NCI-H1930 (cell line): ENCODE measurements at places on chromosomes 16 and 17.

DNA sequence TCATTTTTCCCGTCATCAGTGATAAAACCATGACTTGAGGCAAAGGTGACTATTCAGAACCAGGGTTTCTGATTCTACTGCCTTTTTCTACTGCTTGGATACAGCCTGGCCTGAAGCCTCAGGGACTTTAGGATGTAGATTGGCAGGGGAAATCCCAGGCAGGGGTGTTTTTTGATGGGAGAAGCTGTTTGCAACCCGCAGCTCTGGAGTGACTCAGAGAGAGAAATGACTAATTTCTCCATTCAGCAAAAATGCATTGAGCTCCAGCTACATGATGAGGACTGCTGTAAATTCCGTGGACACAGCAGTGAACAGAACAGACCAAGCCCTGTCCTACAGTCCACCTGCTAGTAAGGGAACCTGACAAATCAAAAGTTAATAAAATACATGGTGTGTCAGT lies 560.6 kb downstream of the CDH13 start:
- no peak for DNase-seq

DNA sequence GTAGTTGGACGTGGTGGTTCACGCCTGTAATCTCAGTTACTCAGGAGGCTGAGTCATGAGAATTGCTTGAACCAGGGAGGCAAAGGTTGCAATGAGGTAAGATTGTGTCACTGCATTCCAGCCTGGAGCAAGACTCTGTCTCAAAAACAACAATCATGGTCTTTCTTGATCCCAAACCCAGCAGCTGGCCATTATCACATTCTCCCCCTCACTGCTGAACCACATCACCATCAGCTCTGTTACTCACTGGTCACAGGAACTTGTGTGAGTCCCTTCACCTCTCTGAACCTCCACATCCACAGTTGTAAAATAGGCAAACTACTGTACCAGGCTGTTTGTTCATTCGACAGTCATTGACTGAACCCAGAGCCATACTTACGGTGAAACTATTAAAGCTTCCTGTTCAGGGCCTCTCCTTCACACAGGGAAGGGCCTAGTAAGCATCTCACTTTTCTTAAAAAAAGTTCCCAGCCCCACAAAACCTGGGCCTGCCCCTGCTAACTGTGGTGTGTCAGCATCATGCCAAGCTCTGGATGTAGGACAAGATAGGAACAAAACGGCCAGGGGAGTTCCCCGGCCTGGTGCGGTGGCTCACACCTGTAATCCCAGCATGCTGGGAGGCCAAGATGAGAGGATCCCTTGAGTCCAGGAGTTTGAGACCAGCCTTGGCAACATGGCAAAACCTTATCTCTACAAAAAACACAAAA lies 104.7 kb downstream of the COPRS start:
- DNase-seq: no peak

- no peak for DNase-seq
Measured at GRCh38 chr17:28338056-28338768, 2.7 kb downstream of the TNFAIP1 start.

DNA sequence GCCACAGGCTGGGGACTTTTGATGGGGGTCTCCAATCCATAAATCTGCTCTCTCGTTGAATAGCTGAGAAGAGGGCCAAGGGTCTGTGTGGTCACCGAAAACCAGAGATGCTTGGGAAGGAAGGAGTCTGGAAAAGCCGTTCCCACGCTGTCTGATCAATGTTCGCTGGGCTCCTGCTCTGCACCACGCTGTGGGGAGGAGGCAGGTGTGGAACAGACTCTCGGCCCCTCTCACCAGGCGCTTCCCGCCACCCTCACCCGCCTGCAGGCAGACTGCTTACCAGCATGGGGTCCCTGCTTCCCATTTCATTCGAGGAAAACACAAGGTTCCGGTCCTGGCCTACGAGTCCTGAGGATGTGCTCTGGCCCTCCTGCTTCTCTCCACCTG lies 702 bp upstream of the ALDH3A1 start:
- DNase-seq: no peak

DNA sequence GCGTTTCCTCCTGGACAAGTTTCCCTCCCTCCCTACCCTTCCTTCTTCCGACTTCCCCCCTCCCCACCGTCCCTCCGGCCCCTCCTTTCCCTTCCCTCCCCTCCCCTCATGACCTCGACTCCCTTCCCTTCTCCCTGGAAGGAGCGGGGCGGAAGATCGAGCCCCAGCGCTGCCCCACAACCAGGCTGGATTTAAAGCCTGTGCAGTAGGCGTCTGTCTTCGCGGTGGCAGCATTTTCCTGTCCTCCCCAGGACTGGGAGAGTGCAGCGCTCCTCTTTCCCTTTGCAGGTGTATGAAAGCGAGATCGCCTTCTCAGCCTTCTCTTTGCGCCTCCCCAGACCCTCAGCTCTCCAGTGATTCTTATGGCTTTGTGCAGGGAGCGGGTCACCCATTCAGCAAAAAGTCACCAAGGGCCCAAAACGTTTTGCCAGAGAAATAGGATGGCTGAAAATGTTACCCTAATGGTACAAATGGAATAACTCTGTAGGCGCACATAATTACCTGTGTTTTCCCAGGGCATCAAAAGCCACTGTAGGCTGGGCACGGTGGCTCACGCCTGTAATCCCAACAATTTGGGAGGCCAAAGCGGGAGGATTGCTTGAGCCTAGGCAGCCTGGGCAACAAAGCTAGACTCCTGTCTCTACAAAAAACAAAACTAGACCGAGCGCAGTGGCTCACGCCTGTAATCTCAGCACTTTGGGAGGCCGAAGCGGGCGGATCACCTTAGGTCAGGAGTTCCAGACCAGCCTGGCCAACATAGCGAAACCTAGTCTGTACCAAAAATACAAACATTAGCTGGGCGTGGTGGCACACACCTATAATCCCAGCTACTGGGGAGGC lies 40.8 kb downstream of the SLFN12L start:
- no peak for DNase-seq

GRCh38 chr17:74857191-74857590 lies 2.5 kb downstream of the GRIN2C start:
- no peak for DNase-seq

DNA sequence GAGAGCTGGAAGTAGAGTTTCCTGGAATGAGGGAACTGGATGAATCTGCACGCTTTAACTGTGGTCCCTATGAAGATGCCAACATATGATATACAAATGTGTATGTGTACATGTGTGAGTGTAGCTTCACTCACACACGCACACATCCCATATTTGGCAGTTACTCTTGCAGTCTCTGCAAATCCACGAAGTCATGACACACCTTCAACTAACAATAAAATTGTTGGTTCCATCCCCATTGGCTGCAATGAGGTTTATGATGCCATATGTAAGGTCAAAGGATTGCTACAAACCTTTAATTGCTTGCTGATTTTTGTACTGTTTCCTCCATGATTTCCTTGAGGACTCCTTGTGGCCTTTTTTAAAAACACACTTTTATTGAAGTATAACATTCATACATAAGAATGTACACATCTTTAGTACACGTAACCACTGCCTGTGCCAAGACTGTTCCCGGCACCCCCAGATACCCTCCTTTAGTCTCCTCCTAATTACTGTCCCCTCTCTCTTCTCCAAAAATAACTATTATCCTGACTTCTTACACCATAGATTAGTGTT lies 22.0 kb downstream of the MYO1D start:
- DNase-seq: no peak

DNA sequence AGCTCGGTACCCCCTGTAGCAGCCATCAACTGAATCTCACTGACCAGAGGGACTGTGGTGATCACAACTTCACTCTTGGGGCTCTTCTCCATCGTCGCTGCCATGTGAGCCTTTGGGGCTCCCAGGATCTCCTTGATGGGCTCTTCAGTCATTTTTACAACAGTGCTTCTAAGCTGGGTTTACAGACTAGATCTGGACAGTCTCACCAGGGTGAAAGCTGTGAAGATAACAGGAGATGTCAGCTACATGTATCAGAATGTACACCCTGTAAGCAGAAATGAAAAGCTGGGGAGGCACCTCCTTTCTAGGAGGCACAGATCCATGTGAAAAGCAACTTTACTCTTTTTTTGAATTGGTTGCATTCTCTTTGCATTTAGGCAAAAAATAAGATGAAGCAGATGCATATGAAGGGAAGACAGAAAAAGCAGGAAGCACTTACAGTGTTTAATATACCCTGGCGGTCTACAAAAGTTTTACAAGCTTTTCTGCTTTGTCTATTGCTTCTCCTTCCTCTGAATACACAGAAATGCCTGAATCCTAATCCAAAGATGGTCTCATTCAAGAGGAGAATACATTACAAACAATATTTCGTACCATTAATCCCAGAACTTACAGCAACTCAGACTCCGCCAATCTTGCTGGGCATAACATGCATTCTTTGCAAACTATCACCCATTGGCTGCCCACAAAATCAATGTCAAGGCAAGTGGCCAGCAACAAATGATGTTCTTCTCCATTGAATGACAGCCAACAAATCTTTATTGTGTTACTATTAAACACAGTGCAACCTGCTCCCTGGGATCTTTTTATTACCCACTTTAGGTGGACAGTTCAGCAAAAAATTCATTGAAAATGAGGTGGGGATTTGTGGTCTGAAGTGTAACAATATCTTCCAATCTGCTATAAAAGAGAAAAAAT lies 1.5 kb downstream of the TMEM100 start:
- DNase-seq: no peak

DNA sequence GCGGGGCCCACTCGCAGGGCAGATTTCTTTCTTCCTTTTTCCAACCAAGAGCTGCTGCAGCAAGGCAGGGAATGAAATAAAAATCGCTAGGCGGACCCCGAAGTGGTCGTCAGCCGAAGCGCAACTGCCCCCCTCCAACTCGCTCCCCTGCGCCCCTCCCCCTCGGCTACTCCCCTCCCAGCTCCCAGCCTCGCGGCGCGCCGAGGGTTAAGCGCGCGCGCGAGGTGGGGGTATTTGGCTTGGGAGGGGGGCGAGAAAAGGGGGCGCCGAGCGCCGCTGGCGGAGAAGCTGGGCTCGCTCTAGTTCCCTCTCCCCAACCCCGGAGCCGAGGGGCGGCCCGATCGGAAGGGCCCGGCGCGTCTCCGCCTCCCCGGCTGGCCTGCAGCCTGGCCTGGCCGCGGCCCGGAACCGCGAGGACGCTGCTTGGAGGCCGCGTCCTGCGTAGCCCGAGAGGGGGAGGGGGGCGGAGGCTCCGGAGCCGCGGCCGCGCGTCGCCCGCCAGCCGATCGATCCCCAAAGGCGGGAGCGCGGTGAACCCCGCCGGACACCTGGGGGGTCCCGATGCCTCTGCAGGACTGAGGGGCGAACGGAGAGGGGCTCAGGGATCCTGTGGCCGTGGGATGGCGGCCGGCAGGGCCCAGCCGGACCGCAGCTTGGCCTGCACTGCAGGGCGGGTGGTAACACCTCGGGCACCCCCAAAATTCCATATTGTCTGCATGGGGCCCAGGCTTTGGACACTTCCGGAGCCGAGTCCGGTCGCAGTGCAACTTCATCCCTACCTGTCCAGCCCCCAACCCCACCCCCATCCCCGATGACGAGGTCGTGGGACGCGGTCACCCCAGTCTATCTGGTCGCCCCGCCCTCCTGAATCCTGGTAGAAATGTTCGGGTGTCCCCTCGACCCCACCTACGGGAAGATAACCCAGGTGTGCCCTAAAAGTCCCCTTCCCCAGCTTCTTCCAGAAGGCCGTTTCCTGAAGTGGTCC lies 4.9 kb upstream of the CBX4 start:
- peak; percentile 43 for DNase-seq

GRCh38 chr17:74775409-74776043 lies 619 bp downstream of the NAT9 start:
- DNase-seq: no peak

GRCh38 chr17:34172390-34172918 lies 82.6 kb upstream of the CCL2 start:
- no peak for DNase-seq

DNA sequence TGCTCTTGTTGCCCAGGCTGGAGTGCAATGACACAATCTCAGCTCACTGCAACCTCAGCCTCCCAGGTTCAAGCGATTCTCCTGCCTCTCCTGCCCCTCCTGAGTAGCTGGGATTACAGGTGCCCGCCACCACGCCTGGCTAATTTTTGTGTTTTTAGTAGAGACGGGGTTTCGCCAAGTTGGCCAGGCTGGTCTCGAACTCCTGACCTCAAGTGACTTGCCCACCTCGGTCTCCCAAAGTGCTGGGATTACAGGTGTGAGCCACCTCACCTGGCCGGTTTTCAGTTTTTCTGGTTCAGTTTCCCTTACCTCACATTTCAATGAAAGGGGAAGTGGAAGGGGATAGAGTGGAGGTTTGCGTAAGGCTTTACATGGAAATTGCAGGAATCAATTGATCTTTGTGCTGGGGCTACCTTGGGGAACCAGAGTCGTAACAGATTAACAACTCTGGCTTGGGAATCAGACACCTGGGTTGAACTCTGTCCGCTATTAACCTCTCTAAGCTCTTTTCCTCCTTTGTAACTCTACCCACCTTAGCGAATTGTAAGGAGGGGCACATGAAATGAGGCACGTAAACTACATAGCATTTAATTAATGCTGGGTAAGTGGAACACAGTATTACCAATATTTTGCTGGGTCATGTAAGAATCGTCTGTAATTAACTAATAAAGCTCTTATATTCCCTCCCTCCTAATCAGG lies 3.2 kb downstream of the MPV17L start:
- no peak for DNase-seq

GRCh38 chr17:76871668-76872067 lies 3.5 kb downstream of the MGAT5B start:
- DNase-seq: no peak

- no peak for DNase-seq
Measured at GRCh38 chr17:65498816-65499215, 62.6 kb downstream of the AXIN2 start.

GRCh38 chr17:63434951-63435571 lies 11.0 kb downstream of the CYB561 start:
- no peak for DNase-seq

GRCh38 chr17:79033046-79033616 lies 9.2 kb downstream of the C1QTNF1 start:
- DNase-seq: no peak

GRCh38 chr17:8905331-8905730 lies 37.9 kb upstream of the PIK3R6 start:
- DNase-seq: no peak

DNA sequence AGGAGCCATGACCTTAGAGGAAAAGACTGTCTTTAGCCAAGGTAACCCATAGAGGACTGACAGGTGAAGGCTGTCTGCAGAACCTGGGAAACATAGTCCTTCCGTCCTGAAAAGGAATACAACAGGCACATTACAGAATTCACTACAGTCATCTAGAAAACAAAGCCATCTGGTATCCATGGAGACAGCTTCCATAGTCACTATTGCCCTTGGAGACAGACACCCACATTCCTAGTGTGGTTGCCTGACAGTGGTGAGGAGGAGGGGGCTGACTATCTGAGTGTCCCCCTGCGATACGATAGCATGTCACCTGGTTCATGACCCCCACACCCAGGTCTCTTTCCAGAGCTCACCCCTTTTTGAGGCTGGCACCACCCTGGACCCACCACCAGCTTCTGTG lies 254.7 kb downstream of the CDH13 start:
- no peak for DNase-seq
